ENCODE measurements at places on chromosomes 5 and 9.

DNA sequence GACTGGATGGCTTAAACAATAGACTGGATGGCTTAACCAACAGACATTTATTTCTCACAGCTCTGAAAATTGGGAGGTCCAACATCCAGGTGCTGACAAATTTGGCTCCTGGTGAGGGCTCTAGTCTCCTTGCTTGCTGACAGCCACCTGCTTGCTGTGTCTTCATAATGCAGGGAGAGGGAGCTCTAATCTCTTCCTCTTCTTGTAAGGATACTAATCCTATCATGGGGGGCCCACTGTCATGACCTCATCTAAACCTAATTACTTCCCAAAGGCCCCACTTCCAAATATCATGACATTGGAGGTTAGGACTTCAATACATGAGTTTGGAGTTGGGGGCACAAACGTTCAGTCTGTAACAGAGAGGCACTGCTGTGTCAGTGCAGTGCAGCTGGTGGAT is 26.4 kb downstream of the FOXD1 start:
- DNase-seq: no peak

GRCh38 chr9:8331507-8332330 is 532.1 kb upstream of the DMAC1 start:
- no peak for DNase-seq

DNA sequence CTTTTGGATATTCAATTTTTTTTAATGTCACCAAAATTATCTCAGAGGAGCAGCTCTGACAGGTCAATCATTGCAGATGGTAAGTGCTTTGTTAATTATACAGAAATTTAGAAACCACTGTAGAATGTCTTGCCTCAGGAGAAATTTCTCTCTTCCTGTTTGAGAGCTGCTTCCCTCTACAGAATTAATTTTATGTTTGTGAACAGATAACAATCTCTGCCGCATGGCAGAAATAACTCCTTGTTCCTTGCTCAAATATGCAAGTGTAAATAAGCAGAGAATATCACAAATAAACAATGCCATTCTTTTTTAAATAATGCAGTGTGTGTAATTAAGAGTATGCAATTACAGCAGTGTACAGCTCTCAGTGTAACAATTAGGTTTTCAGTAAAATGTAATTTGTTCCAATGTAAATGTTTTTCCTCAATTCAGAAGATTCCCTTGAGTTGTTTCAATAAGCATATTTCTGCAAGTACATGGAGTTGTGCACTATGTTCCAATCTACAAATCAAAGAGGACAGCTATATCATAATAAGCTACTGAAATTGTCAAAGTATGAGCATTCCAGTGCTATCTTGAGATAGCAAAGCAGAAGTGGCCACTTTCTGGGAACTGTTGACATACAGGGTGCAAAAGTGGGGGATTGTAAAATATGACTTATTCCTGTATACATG is 1012.8 kb downstream of the MAT2B start:
- no peak for DNase-seq

- DNase-seq: no peak
Measured at GRCh38 chr5:122576256-122577016, 198.4 kb upstream of the SNX2 start.

GRCh38 chr9:83006378-83006777 is 56.6 kb downstream of the RASEF start:
- DNase-seq: no peak
